ELF-1 (cell line): ENCODE measurements at places on chromosomes 13 and 19.
A peak's percentile ranks its signal among the peaks of the same experiment; 100 is the strongest.

- DNase-seq, result peak; percentile 63
These were observed 27.6 kb downstream of the MYO9B start for GRCh38 chr19:17103177-17103576.

GRCh38 chr19:30155381-30156200, 213.6 kb downstream of the URI1 start:
- no peak for DNase-seq

DNA sequence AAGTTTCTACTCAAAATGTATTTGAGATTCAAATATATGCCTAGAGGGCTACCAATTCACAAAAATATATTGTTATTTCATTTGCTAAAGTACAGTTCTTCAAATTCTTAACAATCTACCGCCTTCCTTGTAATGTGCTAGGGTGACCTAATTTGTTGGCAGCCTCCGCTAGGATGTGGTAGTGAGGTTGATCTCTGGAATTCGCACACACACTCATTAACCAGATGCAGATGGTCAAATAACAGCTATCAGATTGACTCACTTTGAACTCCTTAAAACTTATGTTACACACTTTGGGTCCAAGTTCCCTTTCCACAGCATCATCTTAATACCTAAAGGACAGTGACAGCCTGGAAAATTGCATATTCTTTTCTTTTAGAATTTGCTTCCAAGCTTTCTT, 367.3 kb downstream of the DCT start:
- DNase-seq, result no peak

DNA sequence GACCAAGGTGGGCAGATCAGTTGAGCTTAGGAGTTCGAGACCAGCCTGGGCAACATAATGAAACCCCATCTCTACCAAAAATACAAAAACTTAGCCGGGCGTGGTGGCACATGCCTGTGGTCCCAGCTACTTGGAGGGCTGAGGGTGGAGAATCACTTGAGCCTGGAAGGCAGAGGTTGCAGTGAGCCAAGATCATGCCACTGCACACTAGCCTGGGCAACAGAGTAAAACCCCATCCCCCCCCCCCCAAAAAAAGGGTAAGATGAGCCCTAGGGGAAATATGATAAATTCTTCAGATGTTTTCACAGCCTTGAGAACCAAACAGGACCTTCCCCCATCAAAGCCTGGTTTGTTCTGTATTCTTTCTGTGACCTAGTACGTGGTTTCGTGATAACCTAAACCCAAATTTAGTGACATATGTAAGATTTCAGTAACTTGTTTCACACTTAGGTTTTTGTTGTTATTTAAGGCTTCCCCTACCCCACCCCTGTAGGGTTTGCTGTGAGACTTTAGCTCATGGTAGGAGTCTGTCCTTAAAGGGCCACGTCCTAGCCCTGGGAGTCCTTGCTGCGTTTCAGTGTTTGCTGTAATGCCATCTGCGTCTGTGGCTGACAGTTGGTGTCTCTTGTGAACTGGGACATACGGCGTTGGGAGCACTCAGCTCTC, 49.6 kb downstream of the MYO9B start:
- no peak for DNase-seq

DNA sequence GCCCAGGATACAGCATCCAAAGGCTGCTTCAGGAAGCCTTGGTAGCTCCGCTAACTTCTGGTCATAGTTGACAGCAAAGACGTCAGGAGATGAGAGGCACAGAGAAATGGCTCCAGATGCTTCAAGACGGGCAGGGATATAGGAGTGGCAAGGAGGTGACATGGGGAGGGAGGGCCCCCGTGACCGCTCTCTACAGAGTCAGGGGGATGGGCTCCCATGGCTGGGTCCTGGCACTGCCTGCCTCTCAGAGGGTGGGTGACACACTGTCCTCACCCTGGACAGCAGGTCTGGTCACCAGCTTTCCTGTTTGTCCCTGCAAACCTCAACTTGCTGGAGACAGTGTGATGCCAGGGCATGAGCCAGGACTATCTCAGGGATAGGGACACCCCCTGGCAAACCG, 10.3 kb upstream of the ZNF14 start:
- DNase-seq, result no peak

DNA sequence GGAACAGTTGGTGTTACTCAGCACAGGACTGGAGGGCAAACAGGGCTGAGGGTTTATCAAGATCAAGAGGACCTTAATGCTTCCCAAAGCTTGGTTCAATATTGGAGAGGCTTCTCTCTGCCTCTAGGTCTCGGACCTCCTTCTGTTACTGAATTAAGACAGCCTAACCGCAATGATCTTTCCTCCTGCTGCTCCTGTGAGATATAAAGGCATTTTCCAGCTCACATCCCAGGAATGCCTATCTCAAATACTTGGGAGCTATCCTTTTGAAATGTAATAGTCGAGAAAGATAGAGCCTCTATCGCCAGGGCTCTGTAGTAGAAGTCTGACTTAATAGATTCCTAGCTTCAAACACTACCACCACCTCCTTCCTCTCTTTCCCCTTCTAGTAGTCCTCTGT, 1475.0 kb downstream of the SLITRK1 start:
- no peak for DNase-seq

GRCh38 chr19:342801-343421, 1.7 kb downstream of the MIER2 start:
- peak; percentile 13 for DNase-seq

DNA sequence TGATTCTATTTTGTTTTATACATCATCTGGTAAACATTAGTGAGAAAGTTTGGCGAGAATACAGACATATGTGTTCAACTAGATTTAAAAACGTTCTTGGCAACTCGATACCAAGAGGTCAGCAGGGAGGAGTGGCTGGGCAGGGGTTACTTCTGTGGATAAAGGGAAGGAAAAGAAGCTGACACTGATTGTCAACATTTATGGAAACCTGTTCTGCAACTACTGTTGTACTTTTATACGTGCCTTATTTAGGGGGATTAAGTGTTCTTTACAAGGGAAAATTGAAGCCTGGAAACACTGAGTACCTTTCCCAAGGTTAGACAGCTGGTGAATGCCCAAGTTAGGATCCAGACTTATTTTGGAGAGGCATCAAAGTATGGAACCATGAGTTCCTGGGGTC, 65.0 kb downstream of the MTUS2 start:
- no peak for DNase-seq

GRCh38 chr19:57559008-57559403, 657 bp downstream of the ZNF550 start:
- DNase-seq, result peak; percentile 33

DNA sequence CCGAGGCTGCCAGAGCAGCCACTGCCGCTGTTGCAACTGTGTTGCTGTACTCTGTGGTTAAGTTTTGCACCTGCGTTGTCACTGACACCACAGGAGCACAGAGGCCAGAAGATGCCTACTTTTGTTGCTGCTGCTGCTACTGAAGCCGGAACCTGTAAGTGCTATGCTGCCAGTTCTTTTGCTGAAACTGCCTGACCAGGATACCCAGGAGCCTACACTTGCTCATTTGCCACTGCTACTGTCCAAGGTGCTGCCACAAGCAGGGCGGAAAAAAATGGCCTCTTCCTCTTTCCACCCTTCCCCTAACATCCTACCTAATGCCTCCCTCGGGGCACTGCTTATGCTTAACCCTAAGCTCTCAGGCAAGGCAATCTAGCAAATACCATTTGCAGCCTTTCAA, 29.0 kb upstream of the NBEA start:
- DNase-seq, result peak; percentile 88

GRCh38 chr19:21321996-21322395, 7.2 kb downstream of the ZNF708 start:
- DNase-seq, result no peak

DNA sequence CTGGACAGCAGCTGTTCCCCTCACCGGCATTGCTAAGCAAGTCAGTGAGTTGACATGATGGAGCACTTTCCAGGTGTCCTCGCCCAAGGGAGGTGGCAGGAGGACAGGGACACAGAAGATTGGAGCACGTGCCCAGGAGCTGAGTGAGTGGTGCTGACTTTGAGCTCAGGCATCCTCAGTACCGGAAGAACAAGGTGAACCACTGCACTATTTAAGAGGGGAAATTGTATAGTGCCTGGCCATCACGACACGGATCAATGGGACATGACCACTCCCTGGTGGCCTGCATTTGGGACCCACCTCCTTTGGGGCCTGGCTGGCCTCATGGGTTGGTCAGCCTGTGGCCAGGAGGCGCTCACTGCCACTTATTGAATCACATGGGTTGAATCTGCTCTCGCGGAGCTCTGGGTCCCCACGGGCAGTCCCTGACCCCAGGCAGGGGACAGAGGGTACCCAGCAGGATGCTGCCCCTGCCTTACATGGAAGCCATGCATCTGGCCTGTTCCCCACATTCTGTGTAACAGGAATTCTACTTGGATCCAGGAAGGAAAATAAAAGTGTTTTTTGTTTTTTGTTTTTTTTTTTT, 206.9 kb upstream of the ZNF536 start:
- no peak for DNase-seq

- no peak for DNase-seq
These were observed 58.2 kb upstream of the USE1 start for GRCh38 chr19:17156947-17157302.

GRCh38 chr13:21124852-21125251, 51.5 kb downstream of the SKA3 start:
- DNase-seq, result peak; percentile 52

- no peak for DNase-seq
These were observed 1781.7 kb upstream of the PRR20A start for GRCh38 chr13:55359067-55359466.

- DNase-seq, result no peak
These were observed 1.1 kb upstream of the SMIM24 start for GRCh38 chr19:3481241-3482090.

DNA sequence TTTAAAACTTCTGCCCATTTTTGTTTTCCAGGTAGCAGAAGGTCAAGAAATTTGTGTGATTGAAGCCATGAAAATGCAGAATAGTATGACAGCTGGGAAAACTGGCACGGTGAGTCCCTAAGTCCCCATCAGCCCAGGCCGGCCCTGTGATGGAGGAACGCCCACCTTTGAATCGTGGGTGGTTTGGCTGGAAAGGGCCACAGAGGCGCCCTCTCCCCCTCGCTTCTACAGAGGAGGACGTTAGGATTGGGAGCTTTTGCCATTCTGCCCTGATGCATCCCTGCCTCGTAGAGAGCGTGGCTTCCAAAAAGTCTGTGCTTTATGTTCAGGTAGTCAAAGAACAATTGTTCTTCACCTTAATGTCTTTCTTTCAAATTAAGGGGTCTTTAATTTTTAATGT, 60.9 kb downstream of the GGACT start:
- DNase-seq, result no peak

DNA sequence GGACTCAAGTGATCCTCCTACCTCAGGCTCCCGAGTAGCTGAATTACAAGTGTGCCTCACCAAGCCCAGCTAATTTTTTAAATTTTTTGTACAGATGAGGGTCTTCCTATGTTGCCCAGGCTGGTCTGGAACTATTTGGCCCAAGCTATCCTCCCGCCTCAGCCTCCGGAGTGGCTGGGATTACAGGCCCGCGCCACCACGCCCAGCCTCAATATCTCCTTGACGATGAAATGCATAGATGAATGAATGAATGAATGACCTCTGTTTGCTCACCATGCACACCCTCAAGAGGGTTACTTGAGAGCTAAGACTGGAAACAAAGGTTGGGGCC, 14.9 kb upstream of the AP1M2 start:
- peak; percentile 36 for DNase-seq

DNA sequence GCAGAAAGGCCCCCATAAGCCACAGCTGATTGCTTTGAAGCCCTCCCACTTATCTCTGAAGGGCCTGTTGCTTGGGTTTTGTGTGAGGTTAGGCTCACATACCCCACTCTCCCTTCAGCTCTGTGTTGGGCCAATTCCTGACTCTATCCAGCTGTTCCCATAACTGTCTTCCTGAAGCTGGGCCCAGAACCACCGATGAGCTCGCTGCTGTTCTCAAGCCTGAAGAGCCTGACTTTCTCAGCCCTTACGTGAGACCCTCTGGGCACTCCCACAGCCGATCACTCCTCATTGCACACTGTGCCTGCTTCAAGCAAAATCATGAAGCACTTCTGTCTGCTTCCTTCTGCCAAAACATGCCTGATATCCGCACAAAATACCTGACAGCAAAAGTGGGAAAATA, 124.1 kb downstream of the CRYL1 start:
- DNase-seq, result no peak

- DNase-seq, result no peak
These were observed 88.4 kb downstream of the FOXO1 start for GRCh38 chr13:40578055-40578454.

DNA sequence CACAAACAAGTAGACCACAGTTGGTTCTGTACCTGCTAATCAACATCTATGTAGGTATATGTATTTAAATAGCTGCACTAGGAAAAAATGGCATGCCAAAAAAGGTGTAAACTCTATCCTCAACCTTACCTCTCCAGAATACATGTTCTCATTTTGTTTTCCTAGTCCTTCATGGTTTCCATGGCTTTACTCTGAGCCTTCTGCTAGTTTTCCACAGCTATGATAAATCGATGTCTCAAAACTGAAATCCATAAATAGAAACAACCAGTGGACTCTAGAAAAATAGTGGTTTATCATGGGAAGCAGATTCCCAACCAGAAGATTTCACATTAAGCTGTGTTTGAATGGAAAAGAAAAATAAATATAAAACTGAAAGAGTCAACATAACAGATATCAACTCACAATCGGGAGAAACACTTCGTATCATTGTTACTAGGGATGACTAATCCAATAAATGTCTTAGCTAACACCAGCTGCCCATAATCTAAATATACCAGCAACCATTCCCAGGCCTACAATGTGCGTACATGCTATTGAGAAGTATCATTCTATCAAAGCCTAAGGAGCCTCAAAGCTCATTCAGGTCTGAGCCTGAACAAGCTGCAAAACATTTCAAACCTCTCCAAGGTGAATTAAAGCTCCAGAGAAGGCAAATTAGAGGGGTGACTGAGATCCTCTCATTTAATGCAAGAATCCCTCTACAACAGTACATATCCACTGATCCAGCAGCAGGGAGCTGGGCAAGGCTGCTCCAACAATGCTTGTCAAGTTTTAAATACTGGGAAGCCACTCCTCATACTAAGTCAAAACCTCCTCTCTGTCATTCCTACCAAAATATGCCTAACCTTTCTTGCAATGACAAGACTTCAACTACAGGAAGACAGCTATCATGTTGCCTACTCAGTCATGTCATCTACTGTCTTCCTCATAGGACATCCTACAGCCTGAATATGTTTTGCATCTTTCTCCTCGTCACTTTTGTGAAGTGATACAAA, 90.2 kb downstream of the KCTD12 start:
- no peak for DNase-seq

GRCh38 chr19:40907968-40908735, 26.1 kb upstream of the CYP2A7 start:
- no peak for DNase-seq

GRCh38 chr19:40623403-40624251, 22.5 kb downstream of the LTBP4 start:
- peak; percentile 99 for DNase-seq

DNA sequence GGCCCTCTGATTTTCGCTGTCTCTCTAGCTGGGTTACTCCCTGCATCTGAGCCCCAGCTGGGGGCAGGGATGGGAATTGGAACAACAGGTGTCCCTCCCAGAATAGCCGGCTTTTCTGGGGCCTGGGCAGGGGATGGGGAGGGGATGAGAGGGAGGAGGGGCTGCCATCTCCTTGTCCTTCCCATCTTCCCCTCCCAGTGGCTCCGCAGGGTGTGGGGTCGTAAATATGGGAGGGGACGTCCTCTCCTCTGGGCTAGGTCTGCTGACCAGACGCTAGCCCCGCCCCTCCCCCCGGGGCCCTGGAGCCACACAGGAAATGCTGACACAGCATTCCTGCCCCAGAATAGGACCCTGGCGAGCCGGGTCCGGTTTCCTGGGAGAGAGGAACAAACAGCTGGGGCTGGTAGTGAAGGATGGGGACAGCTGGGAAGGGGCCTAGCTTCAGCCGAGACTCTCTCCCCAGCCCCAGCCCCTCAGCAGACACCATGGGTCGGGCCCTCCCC, 1.1 kb downstream of the RYR1 start:
- peak; percentile 97 for DNase-seq
